ENCODE measurements at places on chromosomes 11 and 22. TPM values are rescaled to one million over a fixed set of nuclear protein-coding genes. Genes with fewer than 3 reads are reported as not detected.

DNA sequence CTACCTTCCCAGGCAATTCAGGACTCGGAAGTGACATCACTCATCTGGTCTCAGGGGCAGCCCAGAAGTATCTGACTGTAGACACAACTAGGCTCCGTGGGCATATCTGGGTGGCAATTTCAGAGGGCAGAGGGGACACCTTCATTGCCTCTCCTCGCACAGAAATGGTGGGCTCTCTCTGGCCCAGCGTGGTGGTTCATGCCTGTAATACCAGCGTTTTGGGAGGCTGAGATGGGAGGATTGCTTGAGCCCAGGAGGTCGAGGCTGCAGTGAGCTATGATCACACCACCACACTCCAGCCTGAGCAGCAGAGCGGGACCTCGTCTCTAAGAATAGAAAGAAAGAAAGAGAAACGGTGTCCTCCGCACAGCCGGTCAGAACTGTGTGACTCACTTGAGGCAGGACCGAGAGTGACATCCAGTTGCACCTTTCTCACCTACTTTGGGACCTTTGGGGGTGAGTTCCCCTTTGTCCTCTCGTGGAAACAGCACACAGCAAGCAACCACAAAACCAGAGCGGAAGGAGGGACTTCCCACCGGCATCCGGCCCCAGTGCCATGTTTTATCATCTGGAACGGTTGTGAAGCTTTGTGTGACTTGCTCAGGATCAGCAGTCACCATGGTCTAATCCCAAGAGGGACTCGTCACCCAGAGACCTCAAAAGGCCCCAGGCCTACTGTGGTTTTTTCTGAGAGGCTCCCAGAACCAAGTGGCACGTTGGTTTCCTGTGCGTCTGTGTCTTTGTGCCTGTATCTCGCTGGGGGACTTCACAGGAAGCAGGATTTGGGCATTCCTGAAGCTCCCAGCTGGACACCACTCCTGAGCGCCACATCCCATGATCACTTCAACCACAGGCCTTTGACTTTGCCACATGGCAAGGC, 38.4 kb upstream of the EMID1 start:
- DNase-seq: no peak

- no peak for DNase-seq
Observed at GRCh38 chr11:34254011-34254410, 103.8 kb downstream of the ABTB2 start.

- no peak for DNase-seq
Observed at GRCh38 chr11:113805640-113806039, 26.0 kb downstream of the CLDN25 start.

DNA sequence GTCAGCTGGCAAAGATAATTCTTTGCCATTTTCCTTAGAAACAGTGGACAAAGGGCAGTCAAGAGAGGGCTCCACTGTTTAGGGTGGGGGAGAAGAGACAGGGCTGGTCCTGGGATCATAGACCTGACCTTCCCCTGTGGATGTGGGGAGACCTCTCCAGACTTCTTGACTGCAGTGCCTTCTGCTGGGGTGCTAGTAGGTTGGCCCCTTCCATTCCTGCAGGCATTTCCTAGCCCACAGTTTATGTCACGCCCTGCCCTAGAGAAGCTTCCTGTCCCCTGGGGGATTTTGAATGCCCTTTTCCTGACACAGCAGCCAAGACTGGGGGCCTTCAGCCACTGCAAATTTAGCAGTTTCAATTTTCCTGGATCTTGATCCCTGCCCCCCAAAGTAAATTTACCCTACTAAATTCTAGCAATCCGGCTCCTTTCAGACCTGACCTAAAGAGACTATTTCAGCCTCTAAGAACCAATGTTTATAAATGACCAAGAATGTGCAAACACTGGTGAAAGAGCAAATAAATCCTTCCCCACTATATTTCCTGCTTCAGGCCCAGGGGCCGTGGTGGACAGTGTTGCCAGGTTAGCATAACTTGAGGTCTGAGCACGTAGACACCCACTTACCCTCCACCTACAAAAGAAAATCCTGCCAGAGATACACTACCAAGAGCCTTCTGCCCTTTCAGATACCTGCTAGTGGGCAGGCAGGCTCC, 58.4 kb downstream of the PPFIBP2 start:
- DNase-seq: no peak

DNA sequence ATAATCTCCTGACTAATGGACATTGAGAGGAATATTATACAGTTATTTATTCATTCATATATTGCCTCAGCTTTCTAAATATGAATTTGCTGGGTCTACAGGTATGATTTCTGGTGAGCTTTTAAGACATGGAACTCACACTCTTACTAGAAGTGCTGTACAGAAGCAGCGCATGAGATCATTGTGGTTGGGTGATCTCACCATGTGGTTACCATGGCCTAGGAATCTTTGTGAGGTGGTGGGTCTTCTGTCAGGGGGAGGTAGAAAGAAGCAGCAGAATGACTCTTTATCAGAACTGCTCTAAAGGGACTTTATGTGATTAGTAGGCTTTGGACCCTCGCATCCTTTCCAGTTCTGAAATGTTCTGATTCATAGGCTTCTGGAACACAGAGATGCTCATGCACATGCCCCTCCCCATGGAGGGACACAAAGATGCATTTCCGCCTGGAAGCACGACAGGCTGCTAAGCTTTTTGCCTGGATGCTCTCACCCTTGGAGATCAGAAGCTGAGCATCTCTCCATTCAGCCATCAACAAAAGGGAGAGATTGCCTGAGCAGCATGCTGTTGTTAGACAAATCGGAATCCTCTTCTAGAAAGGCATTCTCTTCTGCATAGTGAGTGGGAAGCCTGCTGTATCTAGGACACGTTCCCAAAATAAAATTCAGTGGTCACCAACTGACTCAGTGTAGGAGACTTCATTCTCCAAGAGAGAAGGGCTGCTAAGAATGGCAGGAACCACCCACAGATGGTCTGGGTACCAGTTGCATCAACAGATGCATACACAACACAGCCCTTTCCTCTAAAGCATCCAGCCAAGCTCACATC, 51.3 kb downstream of the KIRREL3 start:
- DNase-seq: no peak

DNA sequence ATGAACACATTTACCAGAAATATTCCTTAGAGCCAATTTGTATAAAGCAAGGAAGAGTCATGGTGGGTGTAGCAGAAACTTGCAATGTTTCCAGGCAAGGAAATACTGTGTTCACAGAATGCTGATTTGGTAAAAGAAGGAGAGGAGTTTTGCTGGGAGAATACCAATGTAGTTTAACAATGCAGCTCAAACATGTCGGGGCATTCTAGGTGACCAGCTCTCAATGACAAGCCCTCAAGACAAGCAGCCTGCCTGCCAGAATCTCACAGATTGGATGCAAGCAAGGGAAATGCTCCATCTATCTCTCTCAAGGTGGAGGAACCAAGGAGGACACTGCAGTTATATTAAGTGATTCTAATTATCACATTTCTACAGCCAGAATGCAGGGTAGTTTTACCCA, 190.4 kb downstream of the MAML2 start:
- no peak for DNase-seq

DNA sequence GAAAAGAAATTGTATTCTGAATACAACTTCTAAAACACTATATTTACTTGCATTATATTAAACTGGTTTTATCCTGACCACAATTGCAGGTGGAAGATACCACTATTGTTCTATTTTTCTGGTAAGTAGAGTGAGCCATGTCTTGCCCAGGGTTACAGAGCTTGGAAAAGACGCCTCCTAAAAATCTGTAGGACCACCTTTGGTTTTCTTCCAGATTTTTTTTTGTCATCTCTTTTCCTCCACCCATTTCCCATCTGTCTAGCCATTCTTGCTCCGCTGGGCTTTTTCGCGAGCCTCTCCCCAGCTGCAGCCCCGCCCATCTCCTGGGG, 294 bp upstream of the MTMR3 start:
- DNase-seq: no peak

GRCh38 chr11:2691991-2692875, 7.6 kb downstream of the KCNQ1OT1 start:
- DNase-seq: no peak

DNA sequence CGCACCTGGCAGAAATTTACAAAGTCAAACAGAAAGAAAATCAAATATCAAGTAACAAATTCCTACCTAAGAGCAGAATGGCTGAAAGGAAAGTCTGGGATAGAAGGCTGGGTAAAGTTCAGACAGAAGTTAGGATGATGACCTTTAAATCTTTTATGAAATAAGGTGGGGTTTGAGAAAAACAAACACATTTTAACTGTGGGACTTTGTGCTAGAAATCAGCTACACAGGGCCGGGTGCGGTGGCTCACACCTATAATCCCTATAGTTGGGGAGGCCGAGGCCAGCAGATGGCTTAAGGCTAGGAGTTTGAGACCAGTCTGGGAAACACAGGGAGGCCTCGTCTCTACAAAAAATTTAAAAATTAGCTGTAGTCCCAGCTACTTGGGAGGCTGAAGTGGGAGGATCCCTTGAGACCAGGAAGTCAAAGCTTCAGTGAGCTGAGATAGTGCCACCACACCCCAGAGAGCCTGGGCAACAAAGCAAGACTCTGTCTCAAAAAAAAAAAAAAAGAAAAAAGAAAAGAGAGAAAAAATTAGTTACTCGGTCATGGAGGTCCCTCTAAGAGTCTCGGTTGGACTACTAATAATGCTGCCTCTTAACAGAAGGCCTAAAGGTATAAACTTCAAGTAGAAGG, 119.7 kb upstream of the BID start:
- DNase-seq: no peak

DNA sequence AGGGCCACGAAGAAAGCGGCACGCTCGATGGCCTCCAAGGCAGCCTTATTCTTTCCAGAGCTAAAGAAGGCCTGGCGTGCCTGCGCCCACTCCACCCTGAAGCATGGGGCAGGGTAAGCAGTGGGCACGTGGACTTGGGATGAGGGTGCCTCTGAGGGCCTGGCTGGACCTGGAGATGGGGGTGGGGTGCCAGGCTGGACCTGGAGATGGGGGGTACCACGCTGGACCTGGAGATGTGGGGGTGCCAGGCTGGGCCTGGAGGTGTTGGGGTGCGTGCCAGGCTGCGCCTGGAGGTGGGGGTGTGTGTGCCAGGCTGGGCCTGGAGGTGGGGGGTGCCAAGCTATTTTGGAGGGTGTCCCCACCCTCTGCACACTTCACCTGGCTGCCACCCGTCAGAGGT, 5.3 kb downstream of the CPT1B start:
- no peak for DNase-seq

GRCh38 chr22:50201191-50202129, 649 bp downstream of the SELENOO start:
- DNase-seq: no peak

DNA sequence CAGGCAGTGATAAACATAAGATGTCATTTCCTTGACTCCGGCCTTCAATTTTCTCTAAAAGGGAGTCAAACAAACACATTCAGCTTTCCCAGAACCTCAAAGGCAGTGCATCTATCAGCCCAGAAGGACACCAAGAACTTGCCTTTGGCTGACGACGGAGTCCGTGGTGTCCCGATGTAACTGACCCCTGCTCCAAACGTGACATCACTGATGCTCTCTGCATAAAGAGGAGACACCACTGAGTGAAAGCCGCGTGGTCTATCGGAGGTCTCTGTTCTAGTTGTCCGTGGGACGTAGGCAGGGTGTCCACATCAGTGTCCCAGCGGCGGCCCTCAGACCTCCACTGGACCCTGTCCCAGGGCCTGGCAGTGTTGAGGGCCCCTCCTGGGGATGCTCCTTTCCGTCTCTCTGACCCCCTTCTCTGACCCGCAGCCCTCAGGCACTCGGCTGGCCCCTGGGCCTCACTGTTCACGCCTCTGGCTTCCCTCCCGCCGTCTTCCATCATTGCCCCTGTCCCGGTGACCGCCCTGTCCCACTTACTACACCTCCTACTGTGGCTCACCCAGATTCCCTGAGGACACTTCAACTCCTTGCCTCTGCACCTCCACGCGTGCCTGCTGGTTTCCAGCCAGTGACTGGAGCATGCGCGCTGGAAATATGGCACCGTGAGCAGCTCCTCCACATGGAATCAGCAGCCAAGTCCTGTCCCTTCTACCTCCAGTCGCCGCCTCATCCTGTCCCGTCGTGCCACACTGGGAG, 70.4 kb downstream of the NCAPD3 start:
- DNase-seq: no peak

- no peak for DNase-seq
Observed at GRCh38 chr11:95100191-95100648, 10.6 kb downstream of the ENDOD1 start.

GRCh38 chr11:7512525-7513233, 1.1 kb upstream of the PPFIBP2 start:
- peak; percentile 68 for DNase-seq

GRCh38 chr22:45310331-45310976, 720 bp downstream of the FAM118A start:
- no peak for DNase-seq

DNA sequence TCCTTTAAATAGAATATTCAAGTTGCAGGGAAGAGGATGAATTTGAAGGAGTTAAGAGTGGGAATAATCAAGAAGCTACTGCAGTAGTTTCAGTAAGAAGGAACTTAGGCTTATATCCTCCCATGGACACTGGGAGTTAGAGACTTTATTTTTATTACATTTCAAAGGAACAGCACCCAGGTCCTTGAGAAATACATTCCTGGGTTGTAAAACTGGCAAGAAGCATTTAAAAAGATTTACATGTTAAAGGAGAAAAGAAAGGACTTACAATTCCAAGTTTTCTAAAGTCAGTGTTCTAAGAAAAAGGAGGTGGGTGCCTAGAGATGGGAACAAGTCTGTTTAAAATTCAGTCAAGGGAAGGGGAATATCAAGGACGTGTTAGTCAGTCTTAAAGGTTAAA, 306.9 kb downstream of the JRKL start:
- no peak for DNase-seq

DNA sequence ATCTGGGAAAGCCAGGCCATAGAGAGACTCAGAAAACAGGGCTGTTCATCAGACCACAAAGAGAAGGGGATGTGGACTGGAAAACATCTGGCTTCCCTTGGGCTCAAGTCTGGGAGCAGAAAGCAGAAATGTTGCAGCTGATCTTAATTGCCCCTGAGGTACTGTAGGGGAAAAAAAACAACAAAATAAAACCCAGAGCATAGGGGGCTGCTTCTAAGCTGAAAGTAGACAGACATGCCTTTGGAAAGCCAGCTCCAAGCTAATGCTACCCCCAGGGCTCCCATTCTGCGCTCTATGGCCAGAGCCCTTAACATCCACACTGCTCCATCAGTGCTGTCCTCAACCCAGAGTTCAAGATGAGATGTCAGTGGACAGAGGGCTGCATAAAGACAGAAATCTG, 2.0 kb upstream of the PACSIN3 start:
- DNase-seq: peak; percentile 42

DNA sequence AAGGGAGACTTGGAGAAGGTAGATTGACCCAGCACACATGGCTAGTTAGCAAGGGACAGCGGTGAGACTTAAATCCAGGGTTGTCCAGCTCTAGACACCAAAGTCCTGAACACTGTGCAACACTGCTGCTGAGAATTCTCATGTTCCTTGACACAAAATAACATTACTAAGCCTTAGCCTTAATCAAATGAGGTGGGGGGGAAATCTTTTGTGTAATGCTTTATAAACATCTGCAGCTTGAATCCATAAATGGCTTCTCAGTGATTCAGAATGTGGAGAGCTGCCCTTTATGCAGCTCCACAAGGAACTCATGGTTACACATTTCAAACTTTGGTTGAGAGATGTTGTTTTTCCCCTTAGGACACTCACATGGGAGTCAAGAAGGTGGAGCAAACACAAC, 80.0 kb downstream of the CD44 start:
- DNase-seq: no peak

- DNase-seq: no peak
Observed at GRCh38 chr11:119486016-119486415, 63.0 kb upstream of the THY1 start.

OR51I1 gene
- 6.3 TPM for total RNA-seq

CDHR5 gene
- total RNA-seq: not detected

PDGFB gene
- total RNA-seq: 4.8 TPM

LINC01488 gene
- 0.96 TPM for total RNA-seq

P2RX6 gene
- 3.4 TPM for total RNA-seq

NRXN2 gene
- total RNA-seq: 43.6 TPM

CARD16 gene
- total RNA-seq: 6.7 TPM

HEPHL1 gene
- total RNA-seq: 0.96 TPM

PIK3IP1 gene
- 17.3 TPM for total RNA-seq
